Transverse colon (tissue), 4 donors: ENCODE measurements at places on chromosomes 4 and X. TPM values are rescaled to one million over a fixed set of nuclear protein-coding genes. Genes with fewer than 3 reads are reported as not detected.

- no peak for DNase-seq
- no peak overlapping the region for H3K4me3 ChIP-seq
- H3K27me3 ChIP-seq, result no peaks in the 10 kb centered on the region
- H3K4me1 ChIP-seq, result no peaks in the 10 kb centered on the region
- no peak overlapping the region for H3K27ac ChIP-seq
Observed at GRCh38 chr4:56425518-56425917, 9.9 kb downstream of the PPAT start.

GRCh38 chr4:66855956-66856355, 689.3 kb downstream of the CENPC start:
- H3K27ac ChIP-seq, result no peak overlapping the region
- no peak for DNase-seq
- H3K36me3 ChIP-seq, result no peaks in the 10 kb centered on the region

GRCh38 chrX:148610328-148610698, 109.9 kb downstream of the AFF2 start:
- no peak for DNase-seq
- no peak overlapping the region for H3K27ac ChIP-seq
- H3K27me3 ChIP-seq, result no peaks in the 10 kb centered on the region

The UGT2A3 gene
- total RNA-seq, result 28.5 TPM

DNA sequence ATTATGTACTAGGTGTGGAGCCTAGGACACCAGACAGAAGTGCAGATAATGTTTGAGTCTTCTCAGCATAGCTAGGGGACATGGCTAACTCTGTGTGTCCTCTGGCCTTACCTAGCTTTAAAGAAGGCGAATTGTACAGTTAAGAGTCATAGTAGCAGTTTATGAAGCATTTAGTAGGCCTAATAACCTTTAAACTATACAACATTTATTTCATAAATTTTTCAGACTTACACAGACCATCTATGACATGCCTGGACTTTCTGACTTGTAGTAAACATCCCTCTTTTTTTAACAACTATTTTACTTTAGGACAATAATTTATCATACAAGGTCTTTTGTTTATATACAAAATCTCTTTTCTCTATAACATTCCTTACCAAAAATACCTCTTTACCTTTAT, 37.4 kb downstream of the ETNPPL start:
- H3K4me1 ChIP-seq, result no peaks in the 10 kb centered on the region
- no peak overlapping the region for H3K4me3 ChIP-seq
- H3K27me3 ChIP-seq, result no peaks in the 10 kb centered on the region
- no peaks in the 10 kb centered on the region for H3K36me3 ChIP-seq

DNA sequence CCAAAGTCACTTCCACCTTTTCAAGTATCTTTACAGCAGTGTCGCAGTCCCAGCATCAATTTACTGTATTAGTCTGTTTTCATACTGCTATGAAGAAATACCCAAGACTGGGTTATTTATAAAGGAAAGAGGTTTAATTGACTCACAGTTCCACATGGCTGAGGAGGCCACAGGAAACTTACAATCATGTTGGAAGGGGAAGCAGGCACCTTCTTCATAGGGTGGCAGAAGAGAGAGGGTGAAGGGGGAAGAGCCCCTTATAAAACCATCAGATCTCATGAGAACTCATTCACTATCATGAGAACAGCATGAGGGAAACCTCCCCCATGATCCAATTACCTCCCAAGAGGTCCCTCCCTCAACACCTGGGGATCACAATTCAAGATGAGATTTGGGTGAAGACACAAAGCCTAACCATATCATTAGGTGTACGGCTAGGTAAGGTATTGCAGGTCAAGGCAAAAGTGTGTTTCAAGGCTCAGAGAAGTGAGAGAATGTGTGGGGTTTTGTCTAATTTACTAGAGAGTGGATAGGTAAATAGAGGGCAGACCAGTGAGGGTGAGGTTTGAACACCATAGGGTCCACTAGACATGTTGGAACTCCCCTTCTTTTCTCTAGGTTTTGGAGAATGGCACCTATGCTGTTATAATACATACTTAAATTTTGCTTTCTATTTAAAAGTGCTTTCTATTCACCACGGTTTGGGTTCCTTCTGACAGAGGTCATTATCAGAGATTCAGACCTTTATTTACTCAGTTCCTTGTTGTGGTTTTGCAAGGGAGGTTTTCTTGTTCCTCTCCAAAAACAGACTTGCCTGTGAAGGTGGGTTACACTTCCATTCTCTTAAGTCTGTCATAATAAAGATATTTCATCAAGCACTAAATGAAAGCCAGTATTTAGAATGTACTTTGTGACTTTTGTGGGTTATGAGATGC, 186.6 kb downstream of the CPEB2 start:
- H3K27ac ChIP-seq, result no peak overlapping the region
- DNase-seq, result no peak
- no peaks in the 10 kb centered on the region for H3K4me1 ChIP-seq
- no peaks in the 10 kb centered on the region for H3K36me3 ChIP-seq
- no peak overlapping the region for H3K4me3 ChIP-seq

GRCh38 chrX:1727531-1728027, 112.7 kb downstream of the ASMT start:
- no peaks in the 10 kb centered on the region for H3K27me3 ChIP-seq
- H3K4me3 ChIP-seq, result no peak overlapping the region
- no peak for DNase-seq
- H3K4me1 ChIP-seq, result no peaks in the 10 kb centered on the region

The SULT1E1 gene
- 0.40 TPM for total RNA-seq
